ENCODE measurements at places on chromosomes 6 and 20.

GRCh38 chr6:39543950-39544349 lies 181.3 kb downstream of the KIF6 start:
- DNase-seq, result no peak

- DNase-seq, result no peak
Measured at GRCh38 chr6:40440053-40440452, 147.1 kb downstream of the LRFN2 start.

DNA sequence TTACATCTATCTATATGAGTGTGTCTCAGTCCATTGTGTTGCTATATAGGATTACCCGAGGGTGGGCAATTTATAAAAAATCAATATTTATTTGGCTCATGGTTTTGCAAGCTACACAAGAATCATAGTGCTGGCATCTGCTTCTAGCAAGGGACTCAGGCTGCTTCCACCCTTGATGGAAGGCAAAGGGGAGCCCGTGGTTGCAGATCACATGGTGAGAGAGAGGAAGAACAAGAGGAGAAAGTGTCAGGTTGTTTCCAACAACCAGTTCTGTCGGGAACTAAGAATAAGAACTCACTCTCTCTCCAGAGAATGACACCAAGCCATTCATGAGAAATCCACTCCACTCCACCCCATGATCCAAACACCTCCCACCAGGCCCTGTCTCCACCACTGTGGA lies 48.2 kb upstream of the TENT5A start:
- no peak for DNase-seq

GRCh38 chr20:20393207-20394120 lies 25.6 kb downstream of the INSM1 start:
- no peak for DNase-seq

GRCh38 chr6:135438907-135439535 lies 58.5 kb downstream of the AHI1 start:
- DNase-seq, result no peak

- DNase-seq, result peak; percentile 54
Measured at GRCh38 chr6:21589352-21590345, 3.9 kb upstream of the SOX4 start.

DNA sequence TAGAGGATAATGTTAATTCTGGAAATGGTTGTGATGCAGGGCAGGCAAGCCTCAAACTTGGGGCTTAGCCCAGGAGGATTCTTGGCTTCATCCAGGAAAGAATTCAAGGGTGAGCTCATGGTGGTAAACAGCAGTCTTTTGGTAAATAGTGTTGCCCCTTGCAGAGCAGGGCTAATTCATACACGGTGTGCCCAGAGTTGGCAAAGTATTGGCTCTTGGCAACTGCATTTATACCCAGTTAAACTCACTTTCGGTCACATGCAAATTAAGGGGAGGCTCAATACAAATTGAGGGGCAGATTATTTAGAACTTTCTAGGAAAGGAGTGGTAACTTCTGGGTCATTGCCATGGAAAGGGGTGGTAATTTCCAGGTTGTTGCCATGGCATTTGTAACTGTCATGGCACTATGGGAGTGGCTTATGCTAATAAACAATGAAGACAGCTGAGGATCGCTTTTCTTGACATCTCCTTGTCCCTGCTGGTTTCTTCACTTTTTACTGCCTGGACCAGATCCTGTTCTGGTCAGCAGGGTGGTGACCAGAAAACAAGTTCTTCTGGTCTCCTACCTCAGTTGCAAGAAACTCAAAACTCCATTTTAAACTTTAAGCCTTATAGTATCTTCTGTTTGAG lies 3.9 kb upstream of the OTOR start:
- DNase-seq, result no peak

Data from effector memory CD4-positive, alpha-beta T cell (primary cell).